Stimulated activated CD4-positive, alpha-beta T cell treated with anti-CD3 and anti-CD28 coated beads, Interleukin-12 subunit alpha, Interleukin-12 subunit beta, amount 100 ng/mL, for 4 hours (primary cell): ENCODE measurements at places on chromosomes 7 and 10.
A peak's percentile ranks its signal among the peaks of the same experiment; 100 is the strongest.

DNA sequence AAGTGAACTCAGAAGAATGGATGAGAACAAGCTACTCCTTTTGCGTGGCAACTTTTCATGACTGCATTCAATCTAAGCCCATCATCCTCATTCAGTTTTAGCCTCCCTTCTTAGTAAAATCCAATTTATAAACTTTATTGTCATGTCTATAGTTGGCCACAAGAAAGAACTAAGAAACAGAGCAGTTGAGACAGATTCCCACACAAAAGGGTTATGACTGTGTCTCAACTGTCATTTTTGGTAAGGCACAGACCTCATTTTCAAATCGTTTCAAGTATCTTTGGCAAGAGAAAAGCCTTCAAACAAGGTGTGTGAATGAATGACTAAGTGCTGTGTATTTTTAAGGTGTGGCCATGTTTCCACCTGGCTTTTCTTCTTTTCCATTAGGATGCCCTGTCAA is 84.2 kb upstream of the CREB5 start:
- DNase-seq, result no peak

- DNase-seq, result no peak
These were observed 20.8 kb downstream of the LAMB4 start for GRCh38 chr7:108109221-108109908.

- DNase-seq, result no peak
These were observed 972 bp downstream of the PHYH start for GRCh38 chr10:13298748-13299436.

DNA sequence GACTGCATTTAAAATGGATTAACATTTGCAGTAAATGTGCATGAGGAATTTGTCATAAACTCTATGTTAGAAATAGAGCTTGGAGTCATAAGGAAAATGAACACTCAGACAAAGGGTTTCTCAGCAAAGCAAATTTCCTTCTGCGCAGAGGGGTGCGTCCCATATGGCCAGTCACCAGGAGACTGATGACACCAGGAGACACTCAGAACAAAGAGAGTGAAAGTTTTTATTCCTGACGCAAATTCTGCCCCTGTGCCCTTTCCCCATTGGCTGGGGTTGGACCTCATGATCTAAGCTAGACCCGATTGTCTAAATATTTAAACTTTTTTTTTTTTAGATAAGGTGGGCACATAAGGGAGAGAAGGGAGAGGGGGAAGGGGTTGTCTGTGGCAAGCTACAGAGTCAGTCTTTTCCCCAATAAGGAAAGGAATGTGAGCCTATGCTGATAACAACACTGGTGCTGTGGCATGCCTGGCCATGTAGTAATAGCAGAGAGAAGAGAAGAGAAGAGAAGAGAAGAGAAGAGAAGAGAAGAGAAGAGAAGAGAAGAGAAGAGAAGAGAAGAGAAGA is 202.0 kb downstream of the POM121L12 start:
- no peak for DNase-seq

GRCh38 chr10:43202224-43202656 is 64.0 kb downstream of the CSGALNACT2 start:
- peak; percentile 51 for DNase-seq

GRCh38 chr10:133186416-133187090 is 26.5 kb downstream of the KNDC1 start:
- no peak for DNase-seq

DNA sequence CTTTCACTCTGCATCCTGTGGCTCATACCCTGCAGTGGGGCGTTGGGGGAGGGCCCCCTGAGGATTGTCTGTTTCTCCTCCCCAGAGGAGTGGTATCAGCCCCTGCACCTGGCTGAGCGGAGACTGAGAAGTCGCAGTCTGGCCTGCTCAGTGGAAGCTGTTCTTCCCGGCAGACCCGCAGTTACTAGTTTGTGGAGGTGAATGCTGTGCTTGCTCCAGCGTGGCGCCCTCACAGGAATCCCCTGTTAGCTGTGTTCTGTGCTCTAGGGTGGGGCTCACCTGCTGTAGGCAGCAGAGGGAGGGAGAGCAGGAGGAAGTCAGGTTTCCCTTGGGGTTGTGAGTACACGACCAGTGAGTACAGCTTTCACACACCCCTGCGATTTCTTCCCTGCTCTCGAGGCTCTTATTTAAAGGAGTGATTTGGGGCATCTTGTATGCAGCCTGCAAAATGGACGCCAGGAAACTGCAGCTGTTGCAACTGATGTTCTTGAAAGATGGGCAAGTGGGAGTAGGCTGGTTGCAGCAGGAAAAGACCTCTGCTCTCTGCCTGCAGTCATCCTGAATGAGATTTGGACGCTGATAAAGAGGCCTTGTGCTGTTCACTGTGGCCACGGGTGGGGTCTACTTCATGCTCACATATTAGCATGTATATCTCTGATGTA is 66.4 kb downstream of the HK1 start:
- DNase-seq, result no peak

DNA sequence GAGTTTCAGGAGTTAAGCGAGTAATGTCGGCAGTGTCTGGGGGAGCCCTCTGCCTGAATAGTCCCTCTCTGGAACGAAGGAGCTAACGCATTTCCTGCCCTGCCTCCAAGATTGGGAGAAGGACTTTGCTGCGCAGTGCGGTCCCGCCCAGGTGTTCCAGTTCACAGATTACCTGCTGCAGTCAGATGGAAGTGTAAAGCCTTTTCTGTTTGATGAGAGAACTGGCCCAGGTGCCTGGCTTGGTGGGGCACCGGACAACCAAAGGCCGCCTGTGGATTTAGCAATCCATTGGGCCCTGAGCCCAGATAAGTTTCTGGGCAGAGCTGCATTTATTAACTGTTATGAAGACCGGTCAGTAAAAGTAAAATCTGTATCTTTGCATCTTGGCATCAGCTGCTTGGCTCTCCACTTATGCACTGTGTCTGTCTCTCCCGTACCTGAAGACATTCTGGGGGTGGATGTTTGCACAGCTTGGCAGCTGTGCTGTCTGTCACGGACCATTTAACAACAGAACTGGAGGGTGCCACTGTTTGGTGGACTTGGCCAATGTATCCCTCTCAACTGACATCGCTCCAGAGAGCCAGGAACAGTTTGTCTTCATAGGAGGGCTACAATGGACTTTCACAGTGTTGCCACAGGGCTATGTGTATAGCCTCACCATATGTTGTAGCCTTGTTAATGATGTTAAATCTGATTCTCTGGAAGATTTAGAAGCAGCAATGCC is 654.7 kb upstream of the ZWINT start:
- DNase-seq, result no peak
